ENCODE measurements at places on chromosomes 11 and 22.

GRCh38 chr11:4203603-4204360, 109.2 kb downstream of the RRM1 start:
- DNase-seq, result no peak

GRCh38 chr11:66290330-66290621, 1.3 kb upstream of the YIF1A start:
- no peak for DNase-seq

- no peak for DNase-seq
Measured at GRCh38 chr11:61491736-61492395, 16.7 kb upstream of the LRRC10B start.

GRCh38 chr11:125402435-125402834, 93.6 kb downstream of the FEZ1 start:
- no peak for DNase-seq

- no peak for DNase-seq
Measured at GRCh38 chr11:131815590-131815989, 445.2 kb downstream of the NTM start.

DNA sequence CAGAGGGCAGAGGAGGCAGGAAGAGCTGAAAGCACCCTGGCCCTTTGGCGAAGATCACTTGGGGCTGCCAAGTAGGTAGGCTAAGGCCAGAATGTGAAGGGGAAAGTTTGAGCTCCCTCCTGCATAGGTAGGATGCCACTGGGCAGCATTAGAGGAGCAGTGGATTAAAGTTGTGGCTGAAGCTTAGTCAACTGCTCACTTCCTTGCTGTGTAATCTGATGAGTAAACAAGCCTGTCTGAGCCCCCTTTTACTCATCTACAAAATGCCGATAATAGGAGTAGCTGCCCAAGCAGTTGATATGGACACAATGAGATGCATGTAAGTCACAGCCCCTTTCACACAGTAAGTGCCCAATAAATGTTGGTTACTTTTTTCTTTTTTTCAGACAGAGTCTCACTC, 216.4 kb downstream of the MN1 start:
- no peak for DNase-seq

DNA sequence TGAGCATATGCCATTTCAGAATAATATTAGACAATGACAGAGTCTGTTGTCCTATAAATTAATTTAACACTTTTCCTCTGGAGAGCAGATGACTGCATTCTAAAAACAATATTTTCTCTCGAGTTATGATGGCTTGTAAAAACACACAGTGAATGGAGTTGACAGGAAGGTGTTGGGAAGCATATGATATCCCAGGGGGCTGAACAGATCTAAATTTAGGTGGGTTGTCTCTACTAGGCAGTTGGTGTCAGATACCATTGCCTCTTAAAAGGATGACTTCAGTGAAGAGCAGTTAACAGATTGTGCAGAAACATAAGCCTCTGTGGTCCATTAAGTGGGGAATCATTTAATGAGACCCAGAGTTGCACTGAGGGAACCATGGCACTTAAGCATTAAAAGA, 30.7 kb downstream of the SVIP start:
- DNase-seq, result no peak

DNA sequence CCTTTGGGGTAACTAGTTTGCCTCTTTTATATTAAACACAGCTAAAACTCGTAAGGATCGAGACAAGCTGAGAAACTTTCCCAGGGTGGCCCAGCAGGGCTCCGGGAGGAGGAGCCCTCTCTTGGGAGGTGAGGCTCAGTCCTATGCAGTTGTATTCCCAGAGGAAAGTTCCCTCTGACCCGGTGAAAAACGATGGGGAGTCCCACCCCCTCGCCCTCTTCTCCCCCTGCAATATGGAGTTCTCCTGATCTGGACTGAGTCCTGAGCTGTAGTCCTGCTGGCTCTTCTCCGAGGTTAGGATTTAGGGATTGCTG, 1.3 kb downstream of the NTM start:
- DNase-seq, result no peak

DNA sequence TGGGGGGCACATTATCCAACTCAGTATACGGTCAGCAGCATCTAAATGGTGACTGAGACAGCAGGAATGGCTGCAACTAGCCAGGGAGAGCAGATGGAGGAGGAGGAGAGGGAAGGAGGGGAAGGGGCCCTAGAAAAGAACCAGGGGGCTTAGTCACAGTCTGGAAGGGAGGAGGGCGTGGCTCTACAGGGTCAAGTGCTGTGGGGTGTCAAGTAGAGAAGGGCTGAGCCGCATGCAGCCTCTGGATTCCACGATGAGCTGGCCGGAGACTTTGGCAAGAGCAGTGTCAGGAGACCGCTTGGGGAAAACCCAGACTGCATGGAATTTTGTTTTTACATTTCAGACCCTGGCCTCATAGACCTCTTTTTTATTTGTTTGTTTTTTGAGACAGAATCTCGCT, 25.8 kb upstream of the PPFIA1 start:
- no peak for DNase-seq

- DNase-seq, result no peak
Measured at GRCh38 chr22:47030881-47031627, 268.6 kb downstream of the TBC1D22A start.

GRCh38 chr11:110565357-110566336, 135.9 kb downstream of the FDX1 start:
- DNase-seq, result no peak

DNA sequence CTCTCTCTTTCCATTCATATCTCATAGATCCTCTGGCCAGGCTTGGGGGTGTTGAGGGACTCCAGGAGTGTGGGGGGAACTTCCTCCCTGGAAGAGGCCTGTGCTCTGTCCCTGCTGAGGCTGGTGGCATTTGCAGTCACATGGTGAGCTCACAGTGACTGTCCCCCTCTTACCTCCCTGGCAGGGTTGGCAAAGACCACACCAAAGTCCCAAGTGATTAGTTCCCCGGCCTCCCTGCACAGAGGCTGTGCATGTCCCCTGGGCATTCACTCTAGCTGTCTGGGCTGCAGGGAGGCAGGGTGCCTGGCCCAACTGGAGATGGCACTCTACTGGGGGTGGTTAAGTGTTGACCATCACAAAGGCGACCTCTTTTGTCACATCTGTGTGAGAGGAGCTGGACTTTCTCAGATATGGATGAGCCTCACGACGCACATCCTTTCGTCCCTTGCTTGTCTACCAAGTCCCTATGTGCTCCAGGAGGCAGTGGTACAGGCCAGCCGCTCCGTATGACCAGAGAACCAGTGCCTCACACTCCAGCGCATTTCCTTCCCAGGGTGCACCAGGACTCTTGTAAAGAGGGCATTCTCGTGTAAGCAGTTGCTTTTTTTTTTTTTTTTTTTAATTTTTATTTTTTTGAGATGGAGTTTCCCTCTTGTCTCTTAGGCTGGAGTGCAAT, 8.8 kb downstream of the TANGO2 start:
- no peak for DNase-seq

GRCh38 chr11:118437208-118438125, 1.2 kb downstream of the KMT2A start:
- no peak for DNase-seq

DNA sequence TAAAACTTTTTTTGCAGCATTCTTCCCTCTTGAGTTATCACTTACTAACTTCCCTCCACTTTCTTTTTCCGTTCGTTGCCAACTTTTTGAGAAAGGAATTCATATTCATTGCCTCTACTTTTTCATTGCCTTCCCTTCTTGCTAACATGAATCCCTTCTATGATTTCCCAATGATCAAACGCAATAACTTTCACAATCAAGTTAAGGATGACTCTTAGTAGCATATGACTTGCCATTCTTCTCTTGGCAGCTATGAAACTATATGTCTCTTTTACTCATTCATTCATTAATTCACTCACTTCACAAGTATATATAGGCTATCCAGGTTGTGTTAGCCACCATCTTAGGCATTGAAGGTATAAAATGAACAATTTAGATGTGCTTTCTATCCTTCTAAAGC, 16.6 kb upstream of the ARHGAP20 start:
- DNase-seq, result no peak

DNA sequence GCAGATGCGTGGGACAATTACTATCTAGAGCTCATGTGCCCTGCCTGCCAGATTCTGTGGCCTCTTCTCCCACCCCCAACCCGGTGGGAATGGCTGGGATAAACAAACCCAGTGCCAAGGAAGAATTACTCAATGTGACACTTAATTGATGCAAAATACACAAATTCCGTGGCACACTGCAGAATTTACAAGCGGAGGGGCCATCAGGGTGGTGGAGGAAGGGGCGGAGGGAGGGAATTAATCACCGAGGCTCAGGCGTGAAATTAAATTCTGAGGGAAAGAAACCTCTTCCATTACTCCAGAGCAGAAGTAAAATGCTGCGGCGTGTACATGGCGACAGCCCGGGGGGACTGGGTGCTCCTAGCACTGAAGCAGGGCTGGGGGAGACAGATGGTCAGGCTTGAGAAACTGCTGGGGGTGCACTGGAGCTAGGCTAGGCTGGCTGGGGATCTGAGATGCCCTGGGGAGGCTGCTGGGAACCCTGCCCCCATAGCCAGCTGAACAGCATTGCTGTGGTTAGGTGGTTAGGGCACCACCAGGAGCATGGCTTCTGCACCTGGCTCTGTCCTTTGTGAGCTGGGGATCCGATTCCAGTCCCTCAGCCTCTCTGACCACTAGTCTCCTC, 200.6 kb downstream of the CEP164 start:
- DNase-seq, result no peak

DNA sequence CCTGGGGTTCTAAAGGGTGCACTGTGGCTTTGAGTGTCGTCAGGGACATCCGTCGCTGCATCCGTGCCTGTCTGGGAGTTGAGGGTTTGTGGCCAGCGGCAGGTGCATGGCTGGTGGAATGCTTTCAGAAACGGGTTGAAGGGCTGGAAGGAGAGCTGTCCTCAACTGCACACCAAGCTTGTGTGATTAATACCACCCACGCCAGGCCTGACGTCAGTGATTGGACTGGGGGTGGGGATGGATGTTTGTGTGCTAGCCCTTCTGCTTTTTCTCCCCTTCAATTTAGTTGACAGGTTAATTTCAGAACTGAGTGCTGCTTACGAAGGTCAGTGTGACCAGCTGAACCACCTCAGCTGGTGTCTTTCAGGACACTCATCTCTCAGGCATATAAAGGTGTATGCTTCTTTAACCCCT, 3.2 kb upstream of the GAB2 start:
- no peak for DNase-seq

DNA sequence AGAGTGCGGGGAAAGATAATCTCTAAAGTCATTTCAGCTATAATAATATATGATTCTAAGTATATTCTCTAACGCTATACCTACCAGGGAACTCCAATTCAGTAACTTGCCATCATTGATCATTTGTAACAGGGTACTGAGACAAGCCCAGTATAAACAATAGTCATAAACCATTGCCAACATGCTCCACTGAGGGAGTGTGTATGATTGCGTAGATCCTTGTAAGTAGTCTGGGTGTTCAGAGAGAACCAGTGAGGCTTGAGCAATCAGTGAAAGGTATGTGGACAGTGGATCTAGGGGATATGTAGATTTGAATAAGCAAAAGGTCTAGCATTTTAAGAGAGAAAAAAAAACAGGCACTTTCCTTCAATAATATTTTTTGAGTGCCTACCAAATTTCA, 1326.0 kb downstream of the LRRC4C start:
- DNase-seq, result no peak

- no peak for DNase-seq
Measured at GRCh38 chr11:120551191-120551590, 39.6 kb downstream of the GRIK4 start.

GRCh38 chr11:128324531-128325141, 262.7 kb downstream of the ETS1 start:
- DNase-seq, result no peak

DNA sequence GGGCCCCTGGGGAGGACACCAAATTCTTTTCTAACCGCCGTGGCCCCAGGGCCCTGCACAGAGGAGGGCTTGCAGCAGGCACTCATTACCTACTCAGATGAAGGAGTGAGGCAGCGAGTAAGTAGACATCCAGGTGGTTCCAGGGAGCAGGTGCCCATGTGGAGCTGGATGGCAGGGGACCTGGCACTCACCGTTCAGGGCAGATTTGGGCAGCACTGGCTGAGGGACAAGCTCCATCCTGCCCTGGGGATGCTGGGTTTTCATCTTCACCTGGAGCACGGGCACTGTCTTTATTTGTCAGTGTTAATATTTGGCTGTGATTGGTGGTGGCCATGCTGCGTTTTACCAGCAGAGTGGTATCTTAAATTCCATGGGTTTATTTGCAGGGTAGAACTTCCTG, 1182.7 kb downstream of the BRD1 start:
- no peak for DNase-seq

GRCh38 chr11:8690374-8691342, 8.1 kb downstream of the RPL27A start:
- DNase-seq, result no peak

DNA sequence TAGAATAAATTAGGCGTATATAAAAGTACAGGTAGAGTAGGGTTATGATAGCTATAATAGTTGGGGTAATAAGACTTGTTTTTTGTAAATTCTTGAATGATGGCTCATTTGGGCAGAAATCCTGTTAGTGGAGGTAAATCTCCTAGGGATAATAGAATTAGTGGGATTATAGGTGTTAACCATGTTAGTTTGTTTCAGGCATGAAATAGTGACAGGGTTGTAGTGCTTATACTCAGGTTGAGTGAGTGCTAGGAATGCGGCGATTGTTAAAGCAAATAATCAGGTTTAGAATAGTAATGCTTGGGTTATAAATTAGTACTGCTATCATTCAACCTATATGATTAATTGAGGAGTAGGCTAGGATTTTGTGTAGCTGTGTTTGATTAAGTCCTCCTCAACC, 297.1 kb downstream of the DYNC2H1 start:
- no peak for DNase-seq

GRCh38 chr11:122617926-122618325, 37.6 kb upstream of the UBASH3B start:
- no peak for DNase-seq

GRCh38 chr22:42830161-42830560, 26.9 kb downstream of the ARFGAP3 start:
- no peak for DNase-seq

- no peak for DNase-seq
Measured at GRCh38 chr11:129998107-129998506, 4.5 kb downstream of the PRDM10 start.

- DNase-seq, result no peak
Measured at GRCh38 chr11:85823816-85824215, 12.9 kb upstream of the SYTL2 start.

DNA sequence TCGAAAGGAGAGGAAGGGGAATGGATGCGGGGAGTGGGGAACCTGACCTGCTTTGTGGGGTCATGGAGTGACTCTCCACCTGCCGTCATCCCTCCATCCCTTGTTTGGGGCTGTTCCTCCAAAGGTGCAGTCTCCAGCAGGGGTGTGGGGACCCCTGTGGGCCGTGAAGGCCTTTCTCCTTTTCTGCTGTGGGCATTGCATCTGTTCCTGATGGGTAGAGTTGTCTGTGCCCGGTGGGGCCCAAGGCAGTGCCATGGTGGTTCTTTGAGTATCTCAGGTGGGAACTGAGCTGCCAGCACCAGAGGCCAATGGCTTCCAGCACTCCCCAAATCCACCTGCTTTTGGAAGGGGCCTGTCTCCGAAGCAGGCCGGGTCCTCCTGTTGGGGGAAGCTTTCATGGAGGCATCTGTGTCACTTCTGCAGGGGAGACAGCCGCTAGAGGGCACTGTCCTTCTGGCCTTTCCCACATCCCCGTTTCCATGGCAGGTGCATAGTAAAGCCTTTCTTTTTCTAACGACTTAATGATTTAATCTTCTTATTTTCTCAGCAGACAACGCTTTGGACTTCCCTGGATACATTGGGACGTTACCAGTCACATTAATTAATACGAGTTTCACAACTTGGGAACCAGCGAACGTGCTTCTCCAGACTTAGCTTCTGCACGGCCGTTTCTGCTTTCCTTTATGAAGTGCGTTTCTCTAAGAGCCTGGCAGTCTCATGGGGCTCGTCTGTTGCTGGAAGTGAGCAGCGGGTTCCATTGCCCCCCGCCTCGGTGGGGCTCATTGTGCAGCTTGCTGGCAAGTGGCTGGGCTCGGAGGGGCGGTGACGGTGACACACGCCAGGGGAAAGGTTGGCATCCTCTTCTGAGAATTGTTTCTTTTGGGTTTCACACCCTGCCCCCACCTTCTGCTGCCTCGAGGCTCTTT, 57.1 kb downstream of the PARVB start:
- DNase-seq, result peak; percentile 60
